ENCODE measurements at places on chromosomes 12 and 14. TPM values are rescaled to one million over a fixed set of nuclear protein-coding genes. Genes with fewer than 3 reads are reported as not detected.

GRCh38 chr12:59850268-59850667, 254.4 kb downstream of the SLC16A7 start:
- DNase-seq: no peak

DNA sequence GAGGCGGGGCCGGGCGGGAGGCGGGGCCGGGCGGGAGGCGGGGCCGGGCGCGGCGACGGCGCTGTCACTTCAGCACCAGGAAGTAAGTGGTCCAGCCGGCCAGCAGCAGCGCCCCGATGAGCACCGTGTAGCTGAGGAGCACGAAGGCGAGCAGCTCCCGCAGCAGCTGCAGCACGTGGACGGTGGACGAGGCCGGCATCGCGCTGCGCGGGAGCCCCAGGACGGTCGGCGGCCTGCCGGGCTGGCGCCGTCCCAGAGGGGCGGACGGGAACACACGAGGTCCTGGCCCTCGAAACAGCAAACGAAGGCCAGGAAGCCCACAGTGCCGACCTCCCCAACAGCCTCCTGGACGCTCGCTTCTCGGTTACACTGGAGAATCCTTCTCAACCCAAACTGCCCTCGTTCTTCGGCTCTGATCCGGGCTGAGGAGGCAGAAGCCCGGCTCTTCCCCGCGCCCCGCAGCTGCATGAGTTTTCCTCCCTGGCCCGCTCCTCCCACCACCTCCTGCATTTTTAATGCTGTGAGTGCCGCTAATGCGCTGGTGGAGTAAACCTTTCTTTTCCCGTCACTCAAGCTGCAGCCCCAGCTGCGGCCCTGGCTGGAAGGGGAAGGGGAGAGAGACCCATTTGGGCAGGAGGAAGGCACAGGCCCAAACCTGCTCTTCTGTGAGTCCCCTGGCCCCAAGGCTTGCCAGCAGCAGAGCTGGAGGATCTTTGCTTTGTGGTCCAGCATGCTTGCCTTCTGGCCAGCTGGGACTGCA, 694 bp upstream of the DIABLO start:
- no peak for DNase-seq

PLBD1 gene
- 31.6 TPM for polyA plus RNA-seq

AMN gene
- 0.63 TPM for polyA plus RNA-seq

- no peak for DNase-seq
Observed at GRCh38 chr14:67423424-67423823, 11.5 kb upstream of the PLEK2 start.

DNA sequence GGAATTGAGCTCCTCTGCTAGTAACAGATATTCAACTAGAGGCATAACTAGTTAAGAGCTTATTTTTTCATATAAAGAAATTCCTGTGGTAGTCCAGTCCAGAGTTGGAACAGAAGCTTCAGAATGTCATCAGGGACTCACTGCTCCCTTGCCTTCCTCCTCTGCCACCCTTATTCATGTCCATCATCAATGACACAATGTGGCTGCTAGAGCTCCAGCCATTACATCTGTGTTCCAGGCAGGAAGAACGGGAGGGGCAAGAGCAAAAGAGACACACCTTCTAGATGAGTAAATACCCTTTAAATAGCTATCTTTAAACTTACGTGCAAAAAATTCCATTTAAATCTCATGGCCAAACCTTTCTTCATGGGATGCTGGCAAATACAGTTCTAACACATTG, 47.3 kb upstream of the HMGA2 start:
- no peak for DNase-seq

DNA sequence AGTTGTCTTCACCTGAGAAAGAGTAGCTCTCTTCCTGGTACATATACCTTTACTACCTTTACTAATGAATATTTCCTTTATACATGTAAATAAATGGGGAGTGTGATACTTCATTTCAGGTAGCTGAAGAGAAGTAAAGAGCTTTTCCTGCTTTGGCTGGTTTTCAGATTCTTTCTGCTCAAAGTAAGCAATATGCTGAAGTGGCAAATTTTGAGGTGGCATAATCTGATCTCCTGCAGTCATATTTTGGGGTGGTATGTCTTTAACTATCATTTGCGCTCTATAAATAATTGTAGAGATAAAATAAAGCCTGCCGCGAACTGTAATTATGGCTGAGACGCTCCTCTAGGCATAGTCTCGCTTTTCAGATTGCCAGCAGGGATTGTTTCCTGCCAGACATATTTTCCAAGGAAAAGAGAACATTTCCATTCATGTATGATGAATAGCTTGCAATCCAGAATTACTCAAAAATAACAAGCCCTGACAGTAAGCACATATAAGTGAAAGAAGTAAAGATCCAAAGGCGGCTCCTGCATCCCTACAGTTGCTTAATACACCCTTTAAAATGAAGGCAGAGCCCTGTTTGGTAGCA, 200.7 kb downstream of the C12orf50 start:
- no peak for DNase-seq

DNA sequence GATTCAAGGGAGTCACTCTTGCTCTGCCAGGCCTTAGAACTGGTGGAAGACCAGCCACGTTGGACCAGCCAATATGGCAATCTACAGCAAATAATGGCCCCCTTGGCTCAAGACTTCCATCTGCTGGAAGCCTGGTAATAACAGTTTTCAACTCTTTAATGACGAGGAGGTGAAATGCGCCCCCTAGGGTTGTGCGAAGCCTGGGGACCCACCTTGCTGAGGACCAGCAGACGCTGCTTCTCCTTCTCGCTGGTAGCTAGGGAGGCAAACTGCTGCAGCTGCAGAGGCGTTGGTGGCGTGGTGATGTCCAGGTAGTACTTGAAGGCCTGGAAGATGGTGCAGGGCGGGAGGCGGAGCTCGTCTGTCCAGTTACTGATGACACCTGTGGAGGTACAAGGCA, 41.5 kb upstream of the FBXO21 start:
- no peak for DNase-seq

DNA sequence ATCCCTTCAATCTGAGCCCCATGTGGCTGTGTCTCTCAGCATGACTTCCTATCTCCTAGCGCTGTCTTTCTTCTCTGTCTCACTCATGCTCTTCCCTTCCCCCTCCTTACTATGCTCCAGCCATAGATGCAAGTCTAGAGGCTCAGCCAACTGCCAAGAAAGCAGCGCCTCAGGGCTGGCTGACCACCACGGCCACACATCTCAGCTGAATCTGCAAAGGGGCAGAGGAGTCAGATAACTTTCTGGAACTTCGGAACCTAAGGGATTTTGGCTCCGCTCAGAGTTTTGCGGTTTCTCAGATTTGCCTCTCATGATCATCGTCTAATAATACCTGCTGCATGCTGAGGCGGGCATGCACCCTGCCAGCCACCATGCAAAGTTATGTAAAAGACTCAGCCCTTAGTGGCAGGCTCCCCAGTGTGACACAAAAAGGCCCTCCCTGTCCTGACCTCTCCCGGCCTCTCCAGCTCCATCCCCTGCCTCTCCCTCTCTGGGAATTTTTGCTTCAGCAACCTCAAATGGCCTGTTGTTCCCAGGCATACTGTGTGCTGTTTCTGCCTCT, 5.0 kb upstream of the FGF6 start:
- DNase-seq: no peak

IL22 gene
- polyA plus RNA-seq: not detected

SERPINA1 gene
- polyA plus RNA-seq: 4.6 TPM

GRCh38 chr14:62002642-62003041, 240.4 kb downstream of the SNAPC1 start:
- DNase-seq: no peak

PZP gene
- polyA plus RNA-seq: 2.4 TPM

- DNase-seq: peak; percentile 53
Observed at GRCh38 chr12:84397846-84398245, 514.8 kb downstream of the SLC6A15 start.

DNA sequence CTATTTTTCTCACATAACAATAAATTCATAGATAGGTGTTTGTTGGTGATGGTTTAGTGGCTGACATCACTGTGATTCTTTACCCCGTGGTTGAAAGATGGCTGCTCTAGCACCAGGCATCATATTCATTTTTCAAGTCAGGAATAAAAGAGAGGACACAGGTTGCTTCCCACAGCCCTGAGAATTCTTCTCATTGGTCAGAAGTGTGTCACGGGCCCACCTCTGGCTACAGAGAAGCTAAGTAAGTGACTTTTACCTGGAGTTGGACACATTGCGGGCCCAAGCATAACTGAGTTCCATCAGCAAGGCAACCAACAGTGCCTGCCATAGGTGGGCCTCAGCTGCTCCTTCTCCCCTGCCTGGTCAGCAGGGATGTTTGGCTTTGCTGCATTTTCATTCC, 27.6 kb upstream of the FGF23 start:
- no peak for DNase-seq

- DNase-seq: no peak
Observed at GRCh38 chr14:37167151-37168047, 5.0 kb downstream of the SLC25A21 start.

GRCh38 chr14:105426416-105427130, 6.9 kb downstream of the MTA1 start:
- DNase-seq: no peak

GRCh38 chr12:121947981-121948380, 29.6 kb downstream of the CFAP251 start:
- no peak for DNase-seq

- no peak for DNase-seq
Observed at GRCh38 chr14:70896981-70897380, 10.3 kb upstream of the PCNX1 start.

GRCh38 chr12:68508576-68508975, 102.1 kb upstream of the RAP1B start:
- no peak for DNase-seq

- no peak for DNase-seq
Observed at GRCh38 chr12:28053564-28053963, 81.0 kb upstream of the PTHLH start.

- DNase-seq: no peak
Observed at GRCh38 chr12:1643905-1644533, 15.0 kb downstream of the WNT5B start.

DNA sequence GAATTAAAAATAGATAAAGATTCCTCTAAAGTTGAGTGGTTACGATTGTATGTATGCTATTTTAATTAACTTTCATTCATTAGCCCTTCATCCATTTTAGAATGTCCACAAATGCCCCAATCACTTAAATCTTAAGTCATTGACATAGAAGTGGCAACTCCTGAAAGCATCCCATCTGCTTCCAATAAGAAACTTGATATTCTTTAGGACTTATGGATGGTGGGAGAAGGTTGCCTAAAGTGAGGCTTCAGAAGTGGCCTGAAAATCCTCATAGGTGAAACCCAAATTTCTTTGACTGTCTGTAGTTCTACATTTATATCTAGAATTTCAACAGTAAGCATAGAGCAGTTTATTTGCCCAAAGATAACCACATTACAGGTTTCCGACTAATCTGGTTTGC, 161.7 kb upstream of the HMGA2 start:
- DNase-seq: no peak

RNU4-1 gene
- not detected for polyA plus RNA-seq

DNA sequence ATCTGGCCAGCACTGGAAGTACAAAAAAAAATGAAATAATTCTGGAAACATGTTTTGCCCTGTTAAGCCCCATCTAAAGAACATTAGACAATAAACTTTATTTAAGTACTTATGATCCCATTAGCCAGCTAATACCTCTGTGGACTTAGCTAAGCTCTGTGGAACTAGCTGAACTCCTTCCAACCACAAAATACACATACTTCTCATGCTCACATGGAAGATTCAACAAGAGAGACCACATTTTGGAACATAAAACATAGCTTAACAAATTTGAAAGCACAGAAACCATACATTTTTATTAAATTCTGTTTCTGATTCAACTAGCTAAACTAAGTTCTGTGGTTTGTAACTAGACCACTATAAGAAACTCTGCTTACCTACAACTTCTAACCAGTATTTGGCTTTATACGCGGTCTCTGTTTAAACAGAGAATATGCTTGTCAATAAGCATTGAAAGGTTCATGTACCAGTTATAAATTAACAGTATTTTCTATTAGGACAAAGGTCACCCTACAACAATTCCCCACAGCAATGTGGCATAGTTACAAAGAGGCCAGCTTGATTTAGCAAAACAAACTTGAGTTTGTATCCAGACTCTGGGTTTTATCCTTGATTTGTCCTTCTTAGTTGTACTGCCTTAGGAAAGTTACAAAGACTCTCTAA, 300.1 kb downstream of the C12orf50 start:
- DNase-seq: no peak

PAH gene
- polyA plus RNA-seq: 0.31 TPM

All from right lung (tissue), 10 donors.